ENCODE measurements at places on chromosomes 16 and 17.

- no peak for DNase-seq
Observed at GRCh38 chr17:35030780-35031179, 32.7 kb downstream of the RFFL start.

- no peak for DNase-seq
Observed at GRCh38 chr17:36773039-36773438, 164.2 kb upstream of the LHX1 start.

GRCh38 chr17:45425125-45425983, 7.3 kb downstream of the ARHGAP27 start:
- DNase-seq = peak; percentile 91

DNA sequence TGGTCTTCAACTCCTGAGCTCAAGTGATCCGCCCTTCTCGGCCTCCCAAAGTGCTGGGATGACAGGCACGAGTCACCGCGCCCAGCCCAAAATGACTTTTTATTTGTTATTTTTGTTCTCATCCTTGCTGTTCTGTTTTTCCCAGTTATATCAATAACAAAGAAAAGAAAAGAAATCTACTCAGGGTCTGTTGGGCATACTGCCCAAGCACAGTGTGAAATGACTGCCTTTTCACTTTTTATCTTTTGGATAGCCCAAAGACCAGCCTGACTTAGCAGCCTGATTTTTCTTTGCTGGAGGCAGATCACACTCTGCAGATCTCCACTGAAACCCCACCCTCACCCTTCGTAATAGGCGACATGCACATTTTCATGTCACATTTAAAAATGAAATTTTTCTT, 493.2 kb downstream of the MAF start:
- DNase-seq = no peak

GRCh38 chr16:29943846-29944799, 17.8 kb upstream of the TMEM219 start:
- DNase-seq = peak; percentile 93

GRCh38 chr16:80788027-80788426, 16.4 kb downstream of the CDYL2 start:
- no peak for DNase-seq

- DNase-seq = peak; percentile 68
Observed at GRCh38 chr17:27379888-27380533, 76.2 kb upstream of the KSR1 start.

- DNase-seq = peak; percentile 27
Observed at GRCh38 chr17:73232587-73233373, 28.9 kb downstream of the CPSF4L start.

GRCh38 chr16:51549836-51550235, 398.8 kb upstream of the SALL1 start:
- DNase-seq = no peak

GRCh38 chr16:53852678-53853077, 148.7 kb downstream of the FTO start:
- DNase-seq = no peak

DNA sequence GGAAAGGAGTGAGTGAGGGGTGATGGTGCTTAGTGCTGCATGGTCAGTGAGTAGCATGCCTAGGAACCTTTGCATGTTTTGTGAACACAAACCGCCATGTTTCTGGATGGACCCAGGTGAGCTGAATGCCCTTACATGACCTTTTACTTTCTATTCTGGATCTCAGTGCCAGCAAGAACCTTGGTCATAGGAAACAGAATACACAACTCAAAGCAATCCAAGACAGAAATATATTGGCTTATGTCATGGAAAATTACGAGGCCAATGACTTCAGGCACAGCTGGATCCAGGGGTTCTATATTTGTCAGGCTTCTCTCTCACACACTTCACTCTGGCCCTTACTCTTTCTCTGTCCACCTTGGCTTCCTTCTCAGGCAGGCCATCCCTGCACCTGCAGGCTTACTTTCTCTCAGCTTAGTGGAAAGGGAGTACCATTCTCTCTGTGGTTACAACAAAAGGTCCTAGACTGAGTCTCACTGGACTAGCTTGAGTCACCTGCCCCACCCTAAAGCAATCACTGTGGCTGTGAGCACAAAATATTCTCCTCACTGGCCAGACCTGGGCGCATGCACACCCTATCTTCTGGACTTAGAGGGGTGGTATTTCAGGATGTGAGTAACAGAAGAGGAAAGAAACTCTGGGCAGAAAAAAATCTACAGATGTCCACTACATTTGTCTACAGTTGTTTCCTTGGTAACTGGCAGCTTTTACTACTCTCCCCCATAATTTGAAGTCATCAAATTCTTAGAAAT, 20.4 kb upstream of the CPNE2 start:
- no peak for DNase-seq

GRCh38 chr17:39787743-39788484, 50.2 kb downstream of the GRB7 start:
- no peak for DNase-seq

GRCh38 chr16:72138064-72138572, 33.8 kb downstream of the PMFBP1 start:
- no peak for DNase-seq

DNA sequence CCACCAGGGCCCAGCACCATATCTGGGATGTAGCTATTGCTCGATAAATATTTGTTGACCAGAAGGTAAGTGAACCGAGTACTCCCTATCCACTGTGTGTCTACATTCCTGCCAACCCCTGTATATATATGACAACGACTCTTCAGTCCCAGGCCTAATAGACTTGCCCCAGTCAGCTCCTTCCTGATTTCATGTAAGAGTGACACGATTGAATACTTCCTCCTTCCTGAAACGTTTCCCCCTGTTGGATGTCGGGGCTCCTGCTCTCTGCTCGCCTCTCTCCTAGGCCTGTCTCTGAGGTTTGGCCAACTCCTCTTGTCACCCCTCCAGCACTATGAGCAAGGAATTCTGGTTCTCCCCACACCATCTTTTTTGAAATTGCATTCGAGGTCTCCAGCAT, 178.9 kb downstream of the PRKCA start:
- DNase-seq = no peak

DNA sequence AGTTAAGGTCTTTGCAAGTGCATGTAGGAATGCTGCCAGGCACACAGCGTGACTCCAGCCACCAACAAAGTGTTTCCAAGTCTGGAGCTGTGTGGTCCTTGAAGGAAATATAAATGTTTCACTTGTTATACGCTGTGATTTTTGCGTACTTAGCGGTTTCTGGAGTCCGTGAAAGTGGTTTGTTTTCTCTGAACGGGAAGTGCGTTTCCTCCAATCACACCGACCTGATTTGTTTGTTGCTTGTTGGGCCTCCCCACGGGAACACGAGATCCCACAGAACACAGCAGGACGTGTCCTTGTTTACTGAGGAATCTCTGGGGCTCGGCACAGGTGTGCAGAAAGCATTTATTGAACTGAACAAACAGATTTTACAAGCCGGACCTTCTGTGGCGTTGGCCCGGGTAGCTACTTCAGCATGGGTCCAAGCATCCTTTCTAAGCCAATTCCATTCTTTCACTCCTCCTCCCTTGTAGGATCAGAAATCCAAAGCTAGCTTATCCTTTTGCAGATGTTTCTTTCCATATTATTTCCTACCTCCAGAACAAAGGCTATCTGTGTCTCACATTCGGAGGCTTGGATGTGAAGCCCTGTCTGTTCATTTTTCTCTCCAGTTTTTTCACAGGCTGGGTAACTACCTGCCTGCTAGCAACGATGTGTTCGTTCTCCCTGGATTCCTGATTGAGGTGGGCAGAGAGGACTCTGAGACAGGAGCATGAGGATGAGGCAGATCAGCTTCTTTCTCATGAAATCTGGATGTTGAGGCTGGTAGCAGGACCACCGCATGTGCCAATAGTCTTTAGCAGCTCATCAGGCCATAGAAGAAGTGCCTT, 44.6 kb downstream of the ABAT start:
- DNase-seq = no peak

- no peak for DNase-seq
Observed at GRCh38 chr16:58176608-58177352, 21.1 kb downstream of the CSNK2A2 start.

DNA sequence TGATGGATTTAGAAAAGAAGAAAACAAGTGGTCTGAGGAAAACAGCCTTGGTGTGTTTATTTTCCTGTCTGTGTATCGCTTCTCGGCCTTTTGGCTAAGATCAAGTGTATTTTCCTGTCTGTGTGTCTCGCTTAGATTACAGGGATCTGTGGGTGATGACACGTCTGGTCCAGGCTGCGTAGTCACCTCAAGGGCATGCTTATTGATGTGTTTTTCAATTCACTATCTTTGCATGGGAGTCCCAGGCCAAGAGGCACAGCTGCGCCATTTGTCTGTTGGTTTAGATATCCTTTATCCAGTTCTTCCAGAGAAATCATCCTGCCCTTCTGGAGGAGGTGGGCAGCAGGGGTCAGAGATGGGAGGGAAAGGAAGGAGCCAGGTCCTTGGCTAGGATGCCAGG, 47.1 kb upstream of the STH start:
- DNase-seq = no peak

- peak; percentile 32 for DNase-seq
Observed at GRCh38 chr16:58026705-58027160, 1.2 kb downstream of the MMP15 start.

GRCh38 chr16:30493941-30494488, 21.5 kb downstream of the ITGAL start:
- DNase-seq = no peak

- DNase-seq = no peak
Observed at GRCh38 chr17:38587947-38588787, 17.6 kb downstream of the SRCIN1 start.

- no peak for DNase-seq
Observed at GRCh38 chr16:25279491-25279890, 21.8 kb upstream of the ZKSCAN2 start.

GRCh38 chr17:4160294-4160859, 17.4 kb downstream of the CYB5D2 start:
- no peak for DNase-seq

DNA sequence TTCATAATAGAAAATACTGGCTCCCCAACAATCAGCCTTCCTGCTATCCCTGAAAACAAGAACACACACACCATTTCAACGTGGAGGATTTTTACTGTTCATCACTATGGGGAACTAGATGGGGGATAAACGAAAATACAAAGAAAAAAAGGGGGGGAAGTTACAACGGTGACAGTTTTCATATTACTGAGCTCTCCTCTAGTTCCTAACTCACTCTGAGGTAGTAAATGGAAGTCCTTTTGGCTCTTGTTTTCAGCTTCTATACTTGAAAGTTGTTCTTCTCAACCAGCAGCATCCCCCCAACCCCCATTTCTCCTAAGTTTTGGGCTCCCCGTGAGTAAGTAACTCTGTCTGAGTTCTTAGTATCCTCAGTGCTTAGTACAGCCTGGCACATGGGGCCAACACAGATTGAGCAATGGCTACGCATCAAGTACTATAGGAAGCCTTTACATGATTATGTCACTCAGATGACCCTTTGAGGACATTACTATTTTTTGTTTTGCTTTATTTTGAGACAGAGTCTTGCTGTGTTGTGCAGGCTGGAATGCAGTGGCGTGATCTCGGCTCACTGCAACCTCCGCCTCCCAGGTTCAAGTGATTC, 4.2 kb upstream of the CORO7 start:
- DNase-seq = no peak

- no peak for DNase-seq
Observed at GRCh38 chr16:14427371-14427948, 202.6 kb downstream of the PARN start.

GRCh38 chr17:66240013-66240412, 10.8 kb upstream of the APOH start:
- no peak for DNase-seq

GRCh38 chr16:61926766-61927165, 109.5 kb downstream of the CDH8 start:
- peak; percentile 67 for DNase-seq

DNA sequence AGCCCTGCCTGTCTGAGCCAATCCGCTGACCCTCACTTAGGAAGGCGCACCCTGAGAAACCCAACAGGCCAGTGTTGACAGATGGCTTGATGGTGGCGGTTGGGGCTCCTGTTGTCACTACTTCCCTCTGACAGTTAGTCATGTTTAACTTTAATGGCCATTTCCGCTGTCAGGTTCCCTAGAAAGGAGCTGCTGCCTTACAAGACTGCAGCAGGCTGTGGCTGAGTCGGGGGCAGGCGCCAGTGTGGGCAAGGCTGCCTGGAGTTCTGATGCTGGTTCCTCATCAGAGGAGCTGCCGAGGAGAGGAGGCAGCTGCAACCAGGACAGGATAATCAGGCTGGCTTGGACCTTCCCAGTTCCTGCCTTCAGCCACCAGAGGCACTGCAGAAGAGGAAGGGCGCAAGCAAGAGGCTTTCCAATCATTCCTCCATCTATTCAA, 223.2 kb upstream of the DYNLRB2 start:
- no peak for DNase-seq

DNA sequence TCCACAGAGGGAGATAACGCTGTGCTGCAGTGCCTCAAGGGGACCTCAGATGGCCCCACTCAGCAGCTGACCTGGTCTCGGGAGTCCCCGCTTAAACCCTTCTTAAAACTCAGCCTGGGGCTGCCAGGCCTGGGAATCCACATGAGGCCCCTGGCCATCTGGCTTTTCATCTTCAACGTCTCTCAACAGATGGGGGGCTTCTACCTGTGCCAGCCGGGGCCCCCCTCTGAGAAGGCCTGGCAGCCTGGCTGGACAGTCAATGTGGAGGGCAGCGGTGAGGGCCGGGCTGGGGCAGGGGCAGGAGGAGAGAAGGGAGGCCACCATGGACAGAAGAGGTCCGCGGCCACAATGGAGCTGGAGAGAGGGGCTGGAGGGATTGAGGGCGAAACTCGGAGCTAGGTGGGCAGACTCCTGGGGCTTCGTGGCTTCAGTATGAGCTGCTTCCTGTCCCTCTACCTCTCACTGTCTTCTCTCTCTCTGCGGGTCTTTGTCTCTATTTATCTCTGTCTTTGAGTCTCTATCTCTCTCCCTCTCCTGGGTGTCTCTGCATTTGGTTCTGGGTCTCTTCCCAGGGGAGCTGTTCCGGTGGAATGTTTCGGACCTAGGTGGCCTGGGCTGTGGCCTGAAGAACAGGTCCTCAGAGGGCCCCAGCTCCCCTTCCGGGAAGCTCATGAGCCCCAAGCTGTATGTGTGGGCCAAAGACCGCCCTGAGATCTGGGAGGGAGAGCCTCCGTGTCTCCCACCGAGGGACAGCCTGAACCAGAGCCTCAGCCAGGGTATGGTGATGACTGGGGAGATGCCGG, 769 bp downstream of the CD19 start:
- DNase-seq = no peak

DNA sequence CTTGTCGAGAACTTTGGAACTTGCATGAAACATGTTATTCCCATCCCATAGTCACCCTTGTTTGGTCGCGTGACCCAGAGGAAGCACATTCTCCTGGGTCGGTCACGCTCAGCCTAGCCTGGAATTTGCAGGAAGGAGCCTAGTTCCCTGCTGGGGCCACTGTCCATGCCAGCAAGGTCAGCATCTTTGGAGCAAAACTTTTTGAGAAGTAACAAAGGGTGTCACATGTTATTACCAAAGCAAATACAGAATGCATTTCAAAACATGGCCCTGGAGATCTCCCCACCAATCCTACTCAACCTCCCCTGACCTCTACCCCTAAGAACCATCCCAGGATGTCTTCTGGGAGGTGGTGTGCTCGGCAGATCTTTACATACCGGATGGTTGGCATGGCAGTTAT, 26.2 kb upstream of the IRF8 start:
- DNase-seq = no peak

- DNase-seq = no peak
Observed at GRCh38 chr17:10058921-10059683, 139.3 kb downstream of the GAS7 start.

GRCh38 chr16:2897110-2897509, 14.1 kb downstream of the FLYWCH2 start:
- no peak for DNase-seq

- no peak for DNase-seq
Observed at GRCh38 chr17:2995886-2996809, 67.3 kb downstream of the OR1D5 start.

Measured in HAP-1 (cell line).